GM06990 (cell line): ENCODE measurements at places on chromosomes 1 and 21.
A peak's percentile ranks its signal among the peaks of the same experiment; 100 is the strongest.

DNA sequence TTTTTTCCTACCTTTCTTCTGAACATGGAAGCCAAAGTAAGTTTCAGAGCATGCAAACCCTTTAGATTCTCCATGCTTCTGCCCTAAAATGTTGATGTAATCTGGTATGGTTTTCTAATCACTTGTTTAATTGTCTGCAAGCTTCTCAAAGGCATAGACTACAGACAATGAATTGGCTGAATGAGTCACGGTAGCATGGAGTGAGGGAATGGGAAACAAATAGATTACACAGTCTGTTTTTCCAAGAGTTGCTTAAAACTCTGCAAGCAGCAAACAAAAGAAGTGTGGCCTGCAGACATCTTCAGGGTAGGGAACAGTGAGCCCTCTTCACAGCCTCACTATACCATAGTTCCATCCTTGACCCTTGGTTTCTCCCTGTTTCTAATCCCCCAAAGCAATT is 326.0 kb downstream of the BARHL2 start:
- DNase-seq, result no peak

DNA sequence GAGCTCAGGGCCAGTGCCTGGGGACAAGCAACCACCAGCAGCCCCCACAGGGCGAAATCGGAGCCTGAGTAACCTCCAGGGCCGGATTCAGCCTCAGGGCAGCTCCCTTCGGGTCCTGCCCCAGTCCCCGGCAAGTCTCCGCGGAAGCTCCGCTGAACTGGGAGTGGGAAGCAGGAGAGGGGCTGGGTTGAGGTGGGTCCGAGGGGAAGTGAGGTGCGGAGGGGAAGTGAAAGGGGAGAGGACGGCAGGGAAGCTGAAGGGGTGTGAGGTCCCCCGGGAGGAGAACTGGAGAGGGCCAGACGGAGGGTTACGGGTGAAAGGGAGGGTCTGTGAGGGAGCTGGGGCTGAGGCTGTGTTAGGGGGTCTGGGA is 560 bp downstream of the PADI2 start:
- no peak for DNase-seq

- DNase-seq, result no peak
These were observed 1269.6 kb upstream of the ADGRL2 start for GRCh38 chr1:80531182-80531581.

DNA sequence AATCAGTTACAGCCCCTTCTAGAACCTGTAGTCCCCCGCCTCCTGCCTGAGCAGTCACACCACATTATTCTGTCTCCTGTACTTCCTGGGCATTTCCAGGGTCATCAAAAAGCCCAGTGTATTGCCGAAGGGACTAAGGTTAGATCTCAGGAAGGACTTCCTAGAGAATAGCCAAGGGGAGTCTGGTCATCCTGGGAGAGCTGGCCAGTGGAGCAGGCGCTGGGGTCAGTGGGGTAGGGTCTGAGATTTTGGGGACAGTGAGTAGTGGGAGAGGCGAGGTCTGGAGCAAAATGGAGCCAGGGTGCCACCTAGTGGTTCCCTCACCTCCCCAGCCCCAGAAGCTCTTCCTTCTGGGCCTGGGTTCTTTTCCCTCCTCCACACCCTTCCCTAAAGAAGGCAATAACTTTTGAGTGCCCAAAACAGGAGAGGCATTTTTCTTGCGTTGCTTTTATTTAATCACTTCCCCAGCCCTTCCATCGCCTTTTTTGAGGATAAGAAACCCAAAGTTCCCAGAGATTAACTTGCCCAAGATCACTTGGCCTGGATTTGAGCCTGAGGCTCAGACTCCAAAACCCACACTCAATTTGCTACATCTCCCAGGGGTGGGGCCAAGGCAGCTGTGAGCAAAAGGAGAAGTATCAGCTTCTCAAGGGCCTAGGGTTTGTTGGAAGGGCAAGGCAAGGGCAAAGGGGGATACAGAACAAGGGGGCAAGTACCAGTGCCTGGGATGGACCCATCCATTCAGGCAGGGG is 7.3 kb upstream of the PMVK start:
- DNase-seq, result peak; percentile 48

DNA sequence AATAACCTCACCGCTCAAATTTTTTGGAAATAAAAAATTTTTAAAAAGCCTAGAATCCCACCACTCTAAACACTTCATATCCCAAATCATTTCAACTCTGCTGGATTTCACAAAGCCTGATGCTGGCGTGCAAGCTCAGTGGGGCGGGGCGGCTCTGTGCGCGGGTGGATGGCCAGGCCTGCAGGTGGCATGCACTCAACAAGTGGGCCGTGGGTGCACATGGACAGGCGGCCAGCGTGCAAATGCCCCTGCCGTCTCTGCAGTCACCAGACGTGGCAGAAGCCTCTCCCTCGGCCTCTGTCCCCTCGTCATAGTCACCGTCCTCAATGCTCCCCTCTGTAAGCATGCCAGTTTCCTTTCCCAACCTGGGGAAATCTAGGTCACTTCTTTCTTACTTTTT is 6.6 kb upstream of the PDE9A start:
- no peak for DNase-seq

- no peak for DNase-seq
These were observed 314.1 kb upstream of the USP25 start for GRCh38 chr21:15415541-15416261.

- DNase-seq, result no peak
These were observed 176.4 kb upstream of the KLHDC7A start for GRCh38 chr1:18304151-18304869.

DNA sequence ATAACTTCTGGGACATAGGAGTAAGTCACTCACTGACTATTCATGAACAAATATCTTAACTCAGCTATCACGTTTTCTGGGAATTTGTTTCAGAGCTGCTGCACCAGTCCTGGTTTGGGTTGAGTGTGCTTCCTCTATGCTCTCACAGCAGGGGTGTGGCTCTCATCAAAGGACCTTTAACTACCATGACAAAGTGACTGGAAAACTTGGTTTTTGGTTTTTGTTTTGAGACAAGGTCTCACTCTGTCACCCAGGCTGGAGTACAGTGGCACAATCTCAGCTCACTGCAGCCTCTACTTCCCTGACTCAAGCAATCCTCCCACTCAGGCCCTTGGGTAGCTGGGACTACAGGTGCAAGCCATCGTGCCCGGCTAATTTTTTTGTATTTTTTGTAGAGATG is 4.1 kb downstream of the ILDR2 start:
- no peak for DNase-seq

DNA sequence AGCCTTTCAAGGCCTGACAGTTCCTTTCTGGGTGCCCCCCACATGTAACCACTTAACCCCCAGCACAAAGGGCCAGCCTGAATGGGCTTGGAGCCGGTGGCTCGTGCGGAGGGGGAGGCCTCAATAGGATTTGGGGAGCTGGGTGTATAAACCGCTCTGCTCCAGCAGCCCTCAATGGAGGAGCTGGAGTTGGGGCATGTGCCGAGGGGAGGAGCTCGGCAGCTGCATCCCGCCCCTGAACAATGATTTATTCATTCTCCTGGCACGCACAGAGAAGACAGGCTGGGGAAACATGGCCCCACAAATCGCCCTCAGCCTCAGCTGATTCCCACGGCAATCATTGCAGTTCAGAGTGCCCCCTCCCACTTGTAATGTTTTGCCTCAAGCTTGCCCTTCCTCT is 6.9 kb upstream of the C1orf216 start:
- DNase-seq, result no peak

DNA sequence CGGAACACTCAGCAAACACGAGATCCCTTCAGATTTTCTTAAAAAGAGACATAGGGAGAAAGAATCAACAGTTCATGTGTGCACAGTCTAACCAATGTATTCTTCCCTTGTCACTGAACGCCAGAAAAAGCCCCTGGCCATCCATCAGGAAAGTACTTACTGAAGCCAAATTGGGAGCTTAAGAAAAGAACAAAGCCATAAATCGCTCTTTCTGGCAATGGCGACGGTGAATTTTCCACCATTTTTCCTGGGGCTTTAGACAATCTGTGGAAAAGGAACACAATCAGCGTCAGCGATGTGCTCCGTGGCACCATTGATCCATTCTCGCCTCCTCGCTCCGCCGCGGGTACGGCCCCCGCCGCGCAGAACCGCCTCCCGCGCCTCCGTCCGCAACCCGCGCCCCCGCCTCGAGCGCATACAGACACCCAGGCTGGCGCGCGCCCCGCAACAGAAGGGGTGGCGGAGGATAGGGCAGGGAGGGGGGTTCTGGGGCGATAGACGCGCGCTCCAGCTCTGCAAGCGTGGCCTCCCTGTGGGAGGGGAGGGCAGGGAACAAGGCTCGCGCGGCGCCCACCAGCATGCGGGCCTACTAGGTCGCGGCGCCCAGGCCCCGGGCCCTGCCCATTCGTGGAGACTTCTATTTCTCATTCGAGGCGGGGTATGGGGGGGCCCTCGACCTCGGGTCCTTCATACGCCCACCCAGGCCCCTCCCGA is 440 bp downstream of the PIGP start:
- no peak for DNase-seq

GRCh38 chr1:33314416-33314815 is 6.5 kb downstream of the A3GALT2 start:
- DNase-seq, result no peak

GRCh38 chr1:220149742-220150141 is 55.8 kb downstream of the IARS2 start:
- DNase-seq, result no peak

GRCh38 chr1:156480411-156481192 is 20.0 kb downstream of the MEF2D start:
- peak; percentile 76 for DNase-seq

DNA sequence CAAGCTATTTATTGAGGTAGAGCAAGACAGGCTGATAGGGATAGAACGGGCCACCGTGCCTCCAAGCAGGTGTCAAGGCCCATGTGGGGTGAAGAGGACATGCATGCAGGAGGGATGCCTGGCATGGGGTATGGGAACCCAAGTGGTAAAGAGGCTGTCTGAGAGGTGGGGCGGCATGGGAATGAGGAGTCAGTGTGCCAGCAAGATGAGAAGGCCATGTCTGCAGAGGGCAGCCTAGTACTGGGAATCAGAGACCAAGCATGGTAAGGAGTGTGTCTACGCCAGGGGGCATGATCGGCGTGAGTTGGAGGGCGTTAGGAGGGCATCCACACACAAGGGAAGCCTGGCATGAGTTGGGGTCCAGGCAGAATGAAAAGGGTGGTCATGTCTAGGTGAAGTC is 303.7 kb upstream of the PLD5 start:
- no peak for DNase-seq

- no peak for DNase-seq
These were observed 190.4 kb downstream of the RHOU start for GRCh38 chr1:228925691-228926090.

- peak; percentile 25 for DNase-seq
These were observed 191.0 kb downstream of the TPR start for GRCh38 chr1:186183970-186184628.
